ENCODE measurements at places on chromosomes 2 and 18.

GRCh38 chr2:102753563-102754159 is 8.2 kb upstream of the TMEM182 start:
- no peak for DNase-seq

DNA sequence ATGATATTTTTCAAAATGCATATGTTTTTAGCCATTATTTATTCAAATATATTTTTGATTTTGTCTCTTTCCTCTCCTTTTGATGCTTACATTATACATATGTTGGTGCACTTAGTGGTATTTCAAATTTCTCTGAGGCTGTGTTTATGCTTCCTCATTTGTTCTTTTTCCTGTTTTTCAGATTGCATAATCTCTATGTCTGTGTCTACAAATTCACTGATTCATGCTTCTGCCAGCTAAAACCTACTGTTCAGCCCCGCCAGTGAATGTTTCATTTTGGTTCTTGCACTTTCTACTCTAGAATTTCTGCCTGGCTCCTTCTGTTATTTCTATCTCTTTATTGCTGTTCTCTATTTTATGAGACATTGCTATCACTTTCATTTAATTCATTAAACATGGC is 951.7 kb upstream of the CNTNAP5 start:
- DNase-seq = no peak

DNA sequence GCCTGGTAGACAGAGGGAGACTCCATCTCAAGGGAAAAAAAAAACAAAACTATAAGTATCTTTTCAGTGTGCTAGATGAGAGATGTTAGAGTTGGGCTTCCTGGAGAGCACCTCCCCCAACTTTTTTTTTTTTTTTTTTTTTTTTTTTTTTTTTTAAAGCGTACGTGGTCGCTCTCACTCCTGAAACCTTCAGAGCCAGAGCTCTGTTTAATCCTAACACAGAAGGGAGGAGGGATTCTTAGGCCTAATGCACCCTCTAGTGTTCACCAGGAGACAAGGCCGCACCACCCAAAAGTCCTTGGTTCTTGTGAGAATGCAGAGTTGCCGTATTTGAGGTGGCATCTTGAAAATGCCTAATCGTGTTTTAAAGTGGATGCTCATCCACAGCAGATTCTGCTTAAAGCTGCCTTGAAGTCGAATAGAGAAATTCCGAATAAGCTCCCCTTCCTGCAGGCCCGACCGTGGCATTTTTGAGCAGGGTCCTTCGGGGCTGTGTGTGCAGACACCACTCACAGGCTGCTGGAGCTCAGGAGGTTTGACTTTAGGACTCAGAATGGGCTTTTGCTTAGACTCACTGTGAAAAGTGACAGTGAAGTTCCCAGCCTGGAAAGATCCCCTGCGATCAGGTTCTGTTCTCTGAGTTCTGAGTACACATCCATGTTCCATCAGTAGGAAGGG is 252.6 kb downstream of the AGAP1 start:
- no peak for DNase-seq

DNA sequence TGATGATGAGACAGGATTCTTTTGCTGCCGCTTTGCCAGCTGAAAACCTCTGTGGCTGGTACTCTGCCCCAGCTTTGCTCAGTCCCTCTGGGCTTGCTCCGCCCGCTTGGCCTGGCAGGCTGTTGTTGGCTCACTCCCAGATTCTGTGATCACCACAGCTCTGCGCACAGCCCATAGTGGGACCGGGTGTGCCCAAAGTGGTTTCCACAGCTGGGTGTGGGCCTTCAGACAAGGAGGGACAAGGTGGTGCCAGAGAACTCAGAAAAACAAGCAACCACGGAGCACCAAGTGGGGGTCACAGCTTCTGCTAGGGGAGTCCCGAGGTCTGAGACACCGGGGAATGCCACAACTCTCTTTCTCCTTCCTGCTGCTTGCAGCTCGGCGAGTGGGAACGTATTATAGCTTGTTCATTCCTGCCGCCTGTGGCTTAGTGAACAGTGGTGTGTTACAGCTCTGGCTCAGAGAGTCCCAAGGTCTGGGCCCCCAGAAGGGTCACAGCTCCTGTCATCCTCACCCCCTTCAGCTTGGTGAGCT is 9.2 kb upstream of the KYNU start:
- DNase-seq = peak; percentile 91

- DNase-seq = no peak
Observed at GRCh38 chr2:105887256-105887655, 142.5 kb downstream of the NCK2 start.

DNA sequence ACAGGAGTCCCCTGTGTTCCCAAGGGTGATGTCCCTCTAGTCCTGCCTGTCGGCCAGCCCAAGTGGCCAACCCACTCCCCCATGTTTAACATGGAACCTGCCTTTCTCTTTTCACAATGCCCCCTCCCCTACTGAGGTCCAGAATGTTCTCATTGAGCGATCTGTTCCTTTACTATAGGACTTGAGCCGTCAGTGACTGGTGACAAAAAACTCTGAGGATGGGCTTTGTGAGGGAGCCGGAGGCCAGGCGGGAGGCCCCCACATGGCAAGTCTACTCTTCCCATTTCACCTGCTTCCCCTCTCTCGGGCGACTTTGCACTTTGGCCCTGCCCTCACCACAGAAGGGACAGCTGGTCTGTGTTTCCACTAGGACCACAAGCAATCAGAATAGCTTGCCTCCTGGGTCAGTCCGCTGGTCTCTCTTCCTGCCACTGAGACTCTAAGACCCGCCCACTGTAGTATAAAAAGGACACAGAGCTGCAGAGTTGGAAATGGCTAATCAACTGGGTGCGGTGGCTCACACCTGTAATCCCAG is 146.5 kb upstream of the RAB12 start:
- DNase-seq = peak; percentile 75

GRCh38 chr2:182543741-182544525 is 117.1 kb upstream of the PDE1A start:
- no peak for DNase-seq

DNA sequence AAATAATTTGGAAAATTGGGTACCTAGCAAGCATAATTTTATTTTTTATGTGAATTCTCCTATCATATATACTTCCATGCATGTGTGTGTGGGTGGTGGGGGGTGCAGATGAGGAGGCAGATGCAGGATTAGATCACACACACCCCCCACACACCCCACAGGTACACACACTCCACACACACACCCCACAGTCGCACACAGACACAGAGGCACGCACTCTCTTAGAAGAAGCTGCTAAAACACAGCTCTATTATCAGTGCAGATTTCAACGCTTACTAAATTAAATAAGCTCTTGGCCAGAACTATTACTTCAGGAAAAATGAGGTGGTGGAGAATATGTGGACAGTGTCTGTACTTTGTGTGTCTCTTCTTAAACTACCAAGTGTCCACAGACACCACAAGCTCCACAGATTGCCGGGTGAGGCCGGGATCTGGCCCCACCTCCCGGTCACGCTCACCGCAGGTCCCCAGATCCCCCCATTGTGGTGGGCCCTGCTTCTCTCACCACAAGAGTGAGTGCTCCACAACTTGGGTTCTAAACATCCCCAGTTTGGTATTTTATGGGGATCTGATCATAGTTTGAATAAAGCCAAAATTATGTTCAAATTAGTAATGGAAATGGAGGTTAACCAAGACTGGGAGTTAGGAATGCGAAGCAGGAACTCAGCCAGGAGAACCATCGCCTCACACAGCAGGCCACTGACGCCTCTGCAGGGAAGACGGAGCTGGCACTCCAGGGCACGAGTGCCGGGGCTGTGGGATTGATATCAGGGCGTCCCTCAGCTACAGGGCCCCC is 102.1 kb downstream of the PXDN start:
- no peak for DNase-seq

DNA sequence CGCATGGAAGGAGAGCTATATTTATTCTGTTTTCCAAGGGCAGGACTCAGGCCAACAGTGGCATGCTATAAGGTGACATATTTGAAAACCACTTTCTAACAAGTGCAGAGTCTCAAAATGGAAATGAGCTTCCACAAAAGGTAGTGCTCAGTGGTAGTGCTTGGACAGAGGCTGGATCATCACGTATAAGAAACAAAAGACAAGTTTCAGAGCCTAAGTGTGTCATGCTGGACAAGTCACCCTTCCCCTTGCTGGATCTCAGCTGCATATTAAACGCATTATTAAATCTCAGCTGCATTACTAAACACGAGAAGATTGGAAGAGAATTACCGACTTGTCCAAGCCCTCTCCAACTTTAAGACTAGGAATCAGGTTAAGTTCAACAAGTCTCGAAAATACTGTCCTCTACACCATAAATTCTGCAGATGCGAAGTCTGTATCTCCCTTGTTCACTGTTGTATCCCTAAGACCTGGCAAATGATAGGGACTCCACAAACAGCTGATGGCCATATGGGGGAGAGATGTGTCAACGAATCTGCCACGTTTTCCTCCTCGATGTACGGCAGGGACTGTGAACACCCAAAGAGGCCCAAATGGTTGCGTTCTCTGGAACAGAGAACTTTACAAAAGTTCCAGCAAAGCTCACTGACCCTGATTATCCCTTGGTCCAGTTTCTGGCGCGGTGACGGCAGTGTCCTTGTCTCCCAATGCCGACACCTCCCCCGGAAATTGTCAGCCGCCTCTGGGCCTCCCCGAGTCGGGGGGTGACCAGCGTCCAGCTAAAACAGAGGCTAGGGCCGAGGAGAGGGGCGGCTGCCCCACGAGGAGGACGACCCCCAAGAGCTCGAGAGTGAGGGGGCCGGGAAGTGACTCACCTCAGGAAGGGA is 611 bp downstream of the NOL10 start:
- DNase-seq = peak; percentile 13

GRCh38 chr18:45557287-45557686 is 58.0 kb upstream of the SLC14A2 start:
- DNase-seq = no peak

- peak; percentile 82 for DNase-seq
Observed at GRCh38 chr2:3046170-3046865, 331.3 kb downstream of the EIPR1 start.

- DNase-seq = no peak
Observed at GRCh38 chr2:223366566-223366965, 235.6 kb downstream of the SCG2 start.

GRCh38 chr2:95356821-95357700 is 45.4 kb upstream of the FAHD2A start:
- peak; percentile 70 for DNase-seq

DNA sequence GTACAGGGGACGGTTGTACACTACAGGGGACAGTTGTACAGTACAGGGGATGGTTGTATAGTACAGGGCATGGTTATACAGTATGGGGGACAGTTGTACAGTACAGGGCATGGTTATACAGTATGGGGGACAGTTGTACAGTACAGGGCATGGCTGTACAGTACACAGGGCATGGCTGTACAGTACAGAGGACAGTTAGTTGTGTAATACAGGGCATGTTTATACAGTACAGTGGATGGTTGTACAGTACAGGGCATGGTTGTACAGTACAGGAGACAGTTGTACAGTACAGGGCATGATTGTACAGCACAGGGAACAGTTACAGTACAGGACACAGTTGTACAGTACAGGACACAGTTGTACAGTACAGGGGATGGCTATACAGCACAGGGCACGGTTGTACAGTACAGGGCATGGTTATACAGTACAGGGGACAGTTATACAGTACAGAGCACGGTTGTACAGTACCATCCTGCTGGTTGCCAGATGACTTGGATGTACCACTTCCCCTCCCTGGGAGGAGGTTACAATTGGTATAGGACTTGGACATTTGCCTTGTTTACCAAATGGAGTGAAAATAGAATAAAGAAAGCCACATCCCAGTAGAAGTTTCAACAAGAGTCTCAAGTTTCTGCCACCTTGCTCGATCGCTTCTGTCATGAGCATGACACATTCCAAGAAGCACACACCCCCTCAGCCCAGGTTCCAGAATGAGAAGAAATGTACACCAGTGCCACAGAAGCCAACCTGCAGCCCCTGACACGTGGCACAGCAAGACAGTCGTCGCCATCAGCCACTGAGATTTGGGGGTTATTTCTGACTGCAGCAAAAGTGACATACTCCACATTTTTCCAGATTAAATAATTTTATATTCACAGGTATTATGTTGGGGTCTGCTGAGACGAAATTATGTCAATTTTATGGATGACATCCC is 16.0 kb downstream of the CYRIA start:
- no peak for DNase-seq

- no peak for DNase-seq
Observed at GRCh38 chr2:42009657-42010580, 37.9 kb upstream of the PKDCC start.

DNA sequence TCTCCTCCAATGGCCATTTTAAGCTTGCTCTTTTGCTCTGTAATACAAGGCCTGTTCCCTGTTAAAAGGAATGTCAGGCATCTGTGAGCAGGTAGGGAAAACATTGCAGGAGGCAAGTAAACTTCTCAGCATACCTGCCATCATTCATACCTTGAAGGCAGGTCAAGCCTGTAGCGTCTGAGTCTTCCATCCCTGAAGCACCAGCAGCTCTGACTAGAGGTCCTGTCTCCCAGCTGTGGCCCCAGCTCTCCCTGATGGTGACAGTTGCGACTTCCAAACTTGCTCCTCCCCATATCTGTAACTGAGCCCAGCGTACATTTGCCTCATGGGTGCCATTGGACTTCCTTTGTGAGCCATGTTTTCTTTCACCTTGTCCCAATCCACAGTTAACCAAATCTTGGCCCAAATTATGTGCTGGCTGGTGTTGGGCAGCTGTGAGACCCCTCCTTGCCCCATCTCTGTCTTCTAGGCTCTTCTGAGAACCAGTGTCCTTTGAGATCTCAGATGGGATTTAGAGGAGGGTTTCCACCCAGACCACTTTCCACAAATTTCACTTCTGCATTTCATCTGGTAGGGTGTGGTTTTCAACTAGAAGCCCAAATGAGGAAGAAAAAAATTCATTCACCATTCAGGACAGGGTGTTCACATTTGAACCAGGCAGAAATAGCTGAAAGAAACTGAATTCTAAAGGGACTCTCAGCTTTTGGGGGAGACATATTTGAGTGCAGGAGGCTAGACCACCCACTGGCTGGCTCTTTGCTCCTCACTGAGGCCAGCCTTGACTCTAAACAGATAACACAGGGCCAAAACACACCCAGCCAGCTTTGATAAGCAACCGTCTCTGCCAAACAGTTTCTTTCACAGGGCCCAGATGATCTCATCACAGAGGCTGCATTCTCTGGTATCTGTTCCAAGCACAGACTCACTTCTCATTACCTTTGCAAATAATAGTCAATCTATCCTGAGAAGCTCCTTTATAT is 66.4 kb upstream of the MSH2 start:
- DNase-seq = no peak

DNA sequence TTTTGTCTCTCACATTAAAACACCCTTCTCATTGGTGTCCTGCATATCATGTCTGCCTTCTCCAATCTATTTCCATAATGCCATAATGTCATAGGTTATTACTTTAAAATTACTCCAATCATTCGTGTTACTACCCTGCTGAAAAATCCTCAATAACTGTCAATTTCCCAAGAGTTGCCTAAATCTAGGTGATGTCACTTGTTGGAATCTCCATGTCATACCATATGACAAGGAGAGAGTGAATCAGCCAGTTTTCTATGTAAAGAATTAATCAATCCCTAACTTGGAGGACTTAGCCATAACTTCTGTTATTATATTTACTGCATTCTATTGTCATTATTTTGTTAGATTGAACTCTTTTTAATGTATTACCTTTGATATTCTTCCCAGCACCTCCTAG is 62.5 kb downstream of the PHLPP1 start:
- no peak for DNase-seq
